ENCODE measurements at places on chromosomes 3 and 15.
A peak's percentile ranks its signal among the peaks of the same experiment; 100 is the strongest.

GRCh38 chr3:42803414-42804105 is 730 bp downstream of the HIGD1A start:
- H3K27me3 ChIP-seq, result peaks cover 20% of the 10 kb centered on the region
- peaks cover 16% of the 10 kb centered on the region for H3K36me3 ChIP-seq
- peak overlapping the region; percentile 96 for H3K4me3 ChIP-seq
- peaks cover 30% of the 10 kb centered on the region for H3K4me1 ChIP-seq
- peak overlapping the region; percentile 84 for H3K27ac ChIP-seq
- DNase-seq, result peak; percentile 32

- no peaks in the 10 kb centered on the region for H3K4me1 ChIP-seq
- no peak for DNase-seq
These were observed 305.9 kb upstream of the UMPS start for GRCh38 chr3:124424396-124424795.

GRCh38 chr3:56878074-56878473 is 76.3 kb upstream of the ARHGEF3 start:
- H3K4me3 ChIP-seq, result peak overlapping the region; percentile 69
- DNase-seq, result peak; percentile 79
- H3K27ac ChIP-seq, result peak overlapping the region; percentile 81

DNA sequence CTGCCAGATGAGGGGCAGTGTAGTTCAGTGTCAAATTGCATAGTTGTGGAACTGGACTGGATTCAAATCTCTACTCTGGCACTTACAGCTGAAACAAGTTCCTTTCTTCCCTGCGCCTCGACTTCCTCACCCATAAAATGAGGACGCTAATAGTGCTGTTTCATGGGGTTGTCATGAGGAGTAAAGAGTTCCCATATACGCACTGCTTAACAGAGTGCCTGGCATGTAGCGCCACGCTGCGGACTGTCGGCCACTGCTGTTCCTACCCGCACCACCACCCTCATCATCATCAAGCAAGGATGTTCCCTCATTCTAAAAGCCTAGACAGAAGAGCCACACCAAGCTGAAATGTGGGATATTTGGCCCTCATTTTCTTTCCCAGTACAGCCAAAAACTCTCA is 91.9 kb downstream of the CHDH start:
- H3K27ac ChIP-seq, result peak overlapping the region; percentile 87
- peaks cover 4% of the 10 kb centered on the region for H3K27me3 ChIP-seq
- peaks cover 53% of the 10 kb centered on the region for H3K4me1 ChIP-seq
- H3K4me3 ChIP-seq, result peak overlapping the region; percentile 67

DNA sequence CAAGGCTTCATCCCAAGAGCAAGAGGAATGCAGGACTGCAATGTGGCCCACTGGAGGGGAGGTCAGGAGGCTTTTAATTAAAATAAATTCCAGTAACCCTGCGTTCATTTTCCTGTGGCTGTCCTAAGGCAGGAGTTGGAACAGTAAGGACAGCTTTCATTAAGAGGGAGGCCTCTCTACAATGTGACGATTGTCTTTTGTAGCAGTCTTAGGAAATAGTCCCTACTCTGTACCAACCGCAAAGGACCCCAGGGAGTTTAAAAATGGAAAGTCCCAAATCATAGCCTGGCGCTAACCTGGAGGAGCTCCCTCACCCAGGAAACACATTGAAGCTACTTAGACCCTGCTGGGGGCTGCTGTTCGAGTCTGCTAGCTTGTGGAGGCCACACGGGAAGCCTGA is 62.8 kb downstream of the SYNM start:
- no peaks in the 10 kb centered on the region for H3K36me3 ChIP-seq
- H3K4me3 ChIP-seq, result no peak overlapping the region
- DNase-seq, result no peak
- H3K27ac ChIP-seq, result no peak overlapping the region
- peaks cover 6% of the 10 kb centered on the region for H3K4me1 ChIP-seq

- no peaks in the 10 kb centered on the region for H3K36me3 ChIP-seq
- H3K4me3 ChIP-seq, result no peak overlapping the region
- H3K27me3 ChIP-seq, result no peaks in the 10 kb centered on the region
- no peaks in the 10 kb centered on the region for H3K4me1 ChIP-seq
- no peak overlapping the region for H3K27ac ChIP-seq
- no peak for DNase-seq
These were observed 32.1 kb downstream of the KY start for GRCh38 chr3:134618478-134619300.

- no peak for DNase-seq
- no peak overlapping the region for H3K27ac ChIP-seq
- H3K4me1 ChIP-seq, result peaks cover 36% of the 10 kb centered on the region
- H3K4me3 ChIP-seq, result no peak overlapping the region
These were observed 47.1 kb downstream of the STT3B start for GRCh38 chr3:31579828-31580227.

DNA sequence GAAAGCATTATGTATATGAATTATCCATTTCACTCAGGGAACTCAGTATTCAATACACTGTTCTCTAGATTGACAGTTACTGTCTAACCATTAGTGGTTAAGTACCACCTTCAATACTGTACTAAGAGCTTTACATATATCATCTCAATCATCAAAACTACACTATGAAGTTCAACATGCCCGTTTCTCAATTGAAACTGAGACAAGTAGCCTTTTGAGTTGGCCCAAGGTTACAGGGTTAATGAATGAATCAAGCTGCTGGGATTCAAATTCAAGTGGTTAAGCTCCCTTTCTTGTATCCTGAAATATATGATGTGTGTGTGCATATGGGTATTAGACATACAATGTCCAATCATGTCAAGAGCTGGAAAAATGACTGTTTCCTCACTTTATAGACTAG is 5.8 kb downstream of the TASOR start:
- DNase-seq, result no peak
- peak overlapping the region; percentile 38 for H3K4me3 ChIP-seq
- peaks cover 74% of the 10 kb centered on the region for H3K36me3 ChIP-seq

GRCh38 chr3:129002573-129003569 is 1.8 kb downstream of the EFCC1 start:
- H3K27ac ChIP-seq, result no peak overlapping the region
- peaks cover 27% of the 10 kb centered on the region for H3K4me1 ChIP-seq

GRCh38 chr3:174651951-174652350 is 207.2 kb upstream of the NAALADL2 start:
- H3K27me3 ChIP-seq, result no peaks in the 10 kb centered on the region
- H3K36me3 ChIP-seq, result no peaks in the 10 kb centered on the region
- H3K4me1 ChIP-seq, result no peaks in the 10 kb centered on the region

DNA sequence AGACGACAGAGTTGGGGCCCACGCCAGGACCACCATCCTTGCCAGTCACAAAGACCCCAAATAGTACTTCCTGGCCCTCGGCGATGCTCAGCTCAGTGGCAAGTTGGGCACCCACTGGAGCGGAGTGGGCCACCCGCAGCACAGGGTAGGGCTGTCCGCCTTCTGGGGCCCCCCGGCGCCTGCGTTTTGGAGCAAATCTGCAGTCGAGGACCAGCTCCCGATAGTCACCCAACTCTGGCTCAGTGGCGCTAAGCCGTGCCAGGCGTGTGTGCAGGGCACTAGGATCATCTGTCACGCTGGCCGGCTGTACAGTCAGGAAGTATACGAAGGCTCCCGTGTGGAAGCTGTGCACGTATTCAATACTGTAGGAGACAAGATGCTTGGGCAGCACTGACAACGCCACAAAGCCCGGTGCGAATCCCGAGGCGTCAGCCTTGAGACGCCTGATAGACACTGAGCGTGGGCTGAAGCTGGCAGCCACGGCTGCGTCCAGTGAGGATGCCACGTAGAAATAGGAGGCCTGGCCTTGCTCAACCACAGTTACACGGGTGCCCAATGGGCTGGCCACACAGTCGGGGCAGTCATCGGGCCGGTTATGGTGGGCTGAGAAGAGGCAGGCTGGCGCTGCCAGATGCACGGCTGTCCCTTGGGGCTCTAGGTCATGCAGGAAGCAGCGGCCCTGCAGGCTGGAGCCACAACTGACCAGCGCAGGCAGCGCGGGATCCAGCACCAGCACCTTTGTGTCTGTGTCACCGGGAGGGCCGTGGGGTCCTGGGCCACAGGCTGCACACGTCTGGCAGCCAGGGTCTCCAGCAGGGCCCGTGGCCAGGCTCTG is 945 bp downstream of the MST1R start:
- H3K4me1 ChIP-seq, result peaks cover 20% of the 10 kb centered on the region
- no peak for DNase-seq
- H3K36me3 ChIP-seq, result peaks cover 3% of the 10 kb centered on the region
- H3K27me3 ChIP-seq, result no peaks in the 10 kb centered on the region
- H3K4me3 ChIP-seq, result peak overlapping the region; percentile 36
- H3K27ac ChIP-seq, result no peak overlapping the region

GRCh38 chr15:80684697-80685096 is 10.4 kb upstream of the ABHD17C start:
- H3K36me3 ChIP-seq, result no peaks in the 10 kb centered on the region
- DNase-seq, result no peak
- no peak overlapping the region for H3K27ac ChIP-seq
- H3K4me1 ChIP-seq, result peaks cover 1% of the 10 kb centered on the region
- H3K27me3 ChIP-seq, result peaks cover 28% of the 10 kb centered on the region

GRCh38 chr3:29215948-29216347 is 64.9 kb upstream of the RBMS3 start:
- H3K4me3 ChIP-seq, result no peak overlapping the region
- H3K4me1 ChIP-seq, result peaks cover 2% of the 10 kb centered on the region
- H3K27ac ChIP-seq, result no peak overlapping the region
- no peak for DNase-seq

DNA sequence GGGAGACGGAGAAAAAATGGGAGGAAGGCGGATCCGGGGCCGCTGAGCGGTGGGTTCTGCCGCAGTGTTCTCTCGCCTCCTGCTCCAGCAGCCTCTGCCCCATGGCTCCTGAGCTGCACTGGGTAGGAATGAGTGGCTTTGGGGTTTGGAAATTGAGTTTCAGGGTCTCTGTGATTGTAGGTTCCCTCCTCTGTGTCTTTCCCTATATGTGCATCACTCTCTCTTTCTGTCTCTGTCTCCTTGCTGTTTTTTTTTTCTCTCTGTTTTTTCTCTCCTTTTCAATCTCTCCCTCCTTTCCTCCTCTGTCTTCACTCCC is 1.9 kb downstream of the GRM7 start:
- no peaks in the 10 kb centered on the region for H3K4me1 ChIP-seq
- H3K27me3 ChIP-seq, result peaks cover 20% of the 10 kb centered on the region
- no peak overlapping the region for H3K4me3 ChIP-seq
- peaks cover 1% of the 10 kb centered on the region for H3K36me3 ChIP-seq
- peak overlapping the region; percentile 45 for H3K27ac ChIP-seq

GRCh38 chr15:62472616-62473299 is 307.7 kb upstream of the C2CD4B start:
- H3K4me3 ChIP-seq, result no peak overlapping the region
- H3K36me3 ChIP-seq, result no peaks in the 10 kb centered on the region
- H3K27me3 ChIP-seq, result no peaks in the 10 kb centered on the region
- DNase-seq, result no peak
- H3K4me1 ChIP-seq, result no peaks in the 10 kb centered on the region

DNA sequence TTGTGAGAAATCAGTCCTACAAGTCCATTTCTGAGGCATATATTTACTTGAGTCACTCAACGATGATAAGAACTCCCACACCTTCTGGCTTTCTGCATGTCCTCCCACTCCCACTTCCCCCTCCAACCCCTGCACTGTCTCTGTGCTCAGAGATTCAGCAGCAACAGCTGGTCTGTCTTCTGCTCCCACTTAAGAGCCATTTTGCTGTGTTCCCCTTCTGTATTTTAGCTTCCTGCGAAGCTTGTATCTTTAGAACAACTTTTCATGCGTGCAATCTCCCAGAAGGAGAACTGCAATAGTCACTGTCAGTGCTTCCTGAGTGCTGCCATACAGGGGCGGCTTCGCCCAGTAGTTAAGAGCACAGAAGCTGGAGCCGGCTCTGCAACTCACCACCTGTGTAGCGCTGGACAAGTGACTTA is 90.0 kb upstream of the SPATA12 start:
- no peak overlapping the region for H3K27ac ChIP-seq
- no peaks in the 10 kb centered on the region for H3K27me3 ChIP-seq
- no peak overlapping the region for H3K4me3 ChIP-seq
- H3K36me3 ChIP-seq, result no peaks in the 10 kb centered on the region
- H3K4me1 ChIP-seq, result peaks cover 4% of the 10 kb centered on the region

DNA sequence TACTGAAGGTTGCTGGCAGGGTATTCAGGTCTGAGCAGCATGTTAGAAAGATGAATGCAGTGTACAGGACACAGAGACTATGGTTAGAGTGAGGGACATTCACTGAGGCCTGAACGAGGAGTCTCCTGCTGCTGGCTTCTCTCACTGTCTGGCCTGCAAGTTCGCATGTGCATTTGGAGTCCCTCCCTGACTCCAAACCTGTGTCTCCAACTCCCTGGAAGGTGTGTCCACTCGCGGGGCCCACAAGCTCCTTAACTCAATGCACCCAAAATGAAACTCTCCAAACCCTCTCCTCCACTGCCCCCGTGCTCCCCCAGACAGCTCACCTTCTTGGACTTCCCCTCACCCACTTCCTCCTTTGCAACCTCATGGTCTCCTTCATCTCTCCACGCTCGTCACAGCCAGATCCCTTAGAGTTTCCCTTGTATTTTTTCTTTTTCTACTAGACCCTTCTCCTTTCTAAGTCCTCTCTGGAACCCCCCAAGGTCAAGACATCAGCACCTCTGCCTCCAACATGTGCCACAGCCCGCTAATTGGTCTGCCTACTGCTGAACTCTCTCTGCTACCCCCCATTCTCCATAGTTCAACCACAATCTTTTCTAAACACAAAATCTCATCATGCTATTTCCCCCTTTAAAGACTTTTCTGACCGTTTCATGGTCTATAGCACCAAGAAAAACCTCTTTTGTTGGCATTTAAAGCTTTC is 58.3 kb downstream of the HES1 start:
- peak overlapping the region; percentile 27 for H3K27ac ChIP-seq
- no peak for DNase-seq
- H3K36me3 ChIP-seq, result no peaks in the 10 kb centered on the region
- H3K4me3 ChIP-seq, result no peak overlapping the region

GRCh38 chr15:67033012-67033411 is 32.4 kb upstream of the SMAD3 start:
- H3K4me1 ChIP-seq, result peaks cover 17% of the 10 kb centered on the region
- no peak for DNase-seq
- no peak overlapping the region for H3K27ac ChIP-seq
- no peak overlapping the region for H3K4me3 ChIP-seq
- peaks cover 13% of the 10 kb centered on the region for H3K27me3 ChIP-seq

DNA sequence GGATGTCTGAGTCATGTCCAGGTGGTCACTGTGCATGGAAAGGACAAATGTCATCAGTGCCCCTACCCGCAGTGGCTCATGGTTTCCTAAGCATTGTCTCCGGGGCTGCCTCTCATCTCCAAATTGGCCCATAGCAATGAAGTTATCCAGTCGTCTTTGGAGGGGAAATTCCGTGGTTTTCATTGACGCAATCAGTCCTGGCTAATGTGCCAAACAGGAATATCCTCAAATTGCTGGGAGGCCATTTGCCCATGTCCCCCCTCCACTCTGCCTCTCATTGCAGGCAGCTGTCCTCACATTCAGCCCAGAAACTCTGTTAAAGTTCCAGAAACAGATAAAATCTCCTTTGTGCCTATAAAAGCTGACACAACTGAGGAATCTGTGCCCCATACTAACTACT is 81.6 kb downstream of the MCTP2 start:
- H3K27me3 ChIP-seq, result no peaks in the 10 kb centered on the region
- H3K4me3 ChIP-seq, result no peak overlapping the region
- H3K4me1 ChIP-seq, result peaks cover 35% of the 10 kb centered on the region
- no peak for DNase-seq
- H3K27ac ChIP-seq, result no peak overlapping the region
- peaks cover 60% of the 10 kb centered on the region for H3K36me3 ChIP-seq

- H3K36me3 ChIP-seq, result no peaks in the 10 kb centered on the region
- H3K4me3 ChIP-seq, result no peak overlapping the region
- H3K4me1 ChIP-seq, result no peaks in the 10 kb centered on the region
- peaks cover 19% of the 10 kb centered on the region for H3K27me3 ChIP-seq
- no peak for DNase-seq
- H3K27ac ChIP-seq, result no peak overlapping the region
These were observed 18.8 kb upstream of the SSUH2 start for GRCh38 chr3:8663177-8664061.

- no peaks in the 10 kb centered on the region for H3K4me1 ChIP-seq
- no peak for DNase-seq
- H3K27ac ChIP-seq, result no peak overlapping the region
- H3K4me3 ChIP-seq, result no peak overlapping the region
These were observed 817.0 kb downstream of the TUSC7 start for GRCh38 chr3:117526470-117527079.
